Lung microvascular endothelial cell (primary cell): ENCODE measurements at places on chromosomes 12 and 14. TPM values are rescaled to one million over a fixed set of nuclear protein-coding genes. Genes with fewer than 3 reads are reported as not detected.

The RTL1 gene
- not detected in 2 replicates for total RNA-seq

GRCh38 chr12:111687255-111687654, 1.4 kb downstream of the ACAD10 start:
- DNase-seq: peak; percentile 58

- DNase-seq: peak; percentile 88
Observed at GRCh38 chr12:96054244-96054610, 18.8 kb upstream of the LTA4H start.

GRCh38 chr12:58500399-58500798, 419.9 kb downstream of the LRIG3 start:
- DNase-seq: no peak
